HS-27A (cell line): ENCODE measurements at places on chromosomes 2 and 18.
A peak's percentile ranks its signal among the peaks of the same experiment; 100 is the strongest.

- DNase-seq, result no peak
These were observed 707 bp upstream of the DGUOK start for GRCh38 chr2:73925853-73926492.

DNA sequence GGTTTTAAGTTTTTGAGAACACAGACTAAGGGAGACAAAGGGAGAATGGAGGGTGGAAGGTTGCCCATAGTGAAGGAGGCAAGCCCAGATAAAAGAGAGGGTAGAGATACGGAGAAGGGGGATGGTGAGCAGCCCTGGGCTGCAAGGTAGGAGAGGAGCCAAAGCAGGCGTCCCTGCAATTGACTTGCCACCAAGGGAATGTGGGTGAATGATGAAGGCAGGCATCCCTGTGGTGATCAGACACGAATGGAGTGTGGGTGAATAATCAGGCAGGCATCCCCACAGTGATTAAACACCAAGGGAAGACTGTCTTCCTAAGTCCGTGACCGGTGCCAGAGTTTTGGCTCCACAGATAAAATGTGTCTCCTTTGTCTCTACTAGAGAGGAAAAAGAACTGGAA is 16.5 kb upstream of the ALPK2 start:
- no peak for DNase-seq

DNA sequence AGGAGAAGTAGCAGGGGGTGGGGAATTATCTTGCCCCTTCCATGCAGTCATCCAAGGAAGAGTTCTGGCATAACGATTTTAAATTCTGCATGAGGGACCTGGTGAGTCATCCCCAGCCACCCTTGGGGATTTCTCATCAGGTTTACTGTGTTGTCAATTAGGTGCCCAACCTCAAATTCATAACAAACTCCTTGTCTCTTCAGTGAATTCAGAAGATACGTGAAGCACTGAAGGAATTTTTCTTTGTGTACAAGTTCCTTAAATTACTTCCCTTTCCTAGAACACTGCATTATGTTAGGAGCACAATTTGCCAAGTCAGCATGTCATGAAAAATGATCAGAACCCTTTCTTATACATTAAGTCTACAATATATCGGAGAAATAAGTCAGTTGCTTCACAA is 70.8 kb upstream of the NOSTRIN start:
- DNase-seq, result no peak

DNA sequence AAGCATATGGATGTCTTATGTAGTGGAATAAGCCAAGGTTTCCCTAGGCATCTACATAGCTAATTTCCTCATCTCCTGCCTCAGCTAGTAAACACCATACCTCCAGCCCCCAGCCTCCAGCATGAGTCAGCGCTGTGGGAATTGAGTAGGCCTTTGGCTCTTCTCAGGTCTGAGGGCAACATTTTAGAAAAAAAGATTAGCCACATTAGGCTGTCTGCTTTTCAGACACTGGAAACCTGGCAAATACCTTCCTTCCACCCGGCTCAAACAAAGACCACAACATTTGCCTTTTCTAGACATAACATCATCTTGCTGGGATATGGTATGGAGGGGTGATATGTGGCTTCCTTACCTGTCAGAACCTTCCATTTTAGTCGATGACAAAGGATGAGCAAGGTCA is 6.1 kb upstream of the CCDC195 start:
- DNase-seq, result no peak

GRCh38 chr2:239625971-239626734 is 225.3 kb upstream of the HDAC4 start:
- DNase-seq, result no peak

- no peak for DNase-seq
These were observed 17.3 kb upstream of the MTX2 start for GRCh38 chr2:176251928-176252327.

DNA sequence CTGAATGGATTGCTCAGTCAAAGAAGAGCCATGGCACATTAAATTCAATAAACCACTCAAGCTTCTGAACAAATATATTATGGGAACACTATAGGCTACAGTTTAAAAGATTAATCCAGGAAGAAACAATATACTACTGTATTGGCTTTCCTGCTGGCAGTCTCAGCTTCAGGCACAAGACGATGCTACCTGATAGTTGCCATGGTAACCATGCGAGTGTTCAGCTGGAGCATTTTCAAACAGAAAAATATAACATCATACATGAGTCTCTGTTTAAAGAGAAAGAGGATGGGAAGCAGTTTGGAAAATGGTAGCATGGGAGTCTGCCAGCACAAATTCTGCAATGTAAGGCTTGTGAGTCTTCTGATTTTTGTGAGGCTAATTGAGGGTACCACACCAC is 65.9 kb upstream of the CPO start:
- no peak for DNase-seq

GRCh38 chr2:26613241-26614215 is 27.6 kb downstream of the CIB4 start:
- no peak for DNase-seq

DNA sequence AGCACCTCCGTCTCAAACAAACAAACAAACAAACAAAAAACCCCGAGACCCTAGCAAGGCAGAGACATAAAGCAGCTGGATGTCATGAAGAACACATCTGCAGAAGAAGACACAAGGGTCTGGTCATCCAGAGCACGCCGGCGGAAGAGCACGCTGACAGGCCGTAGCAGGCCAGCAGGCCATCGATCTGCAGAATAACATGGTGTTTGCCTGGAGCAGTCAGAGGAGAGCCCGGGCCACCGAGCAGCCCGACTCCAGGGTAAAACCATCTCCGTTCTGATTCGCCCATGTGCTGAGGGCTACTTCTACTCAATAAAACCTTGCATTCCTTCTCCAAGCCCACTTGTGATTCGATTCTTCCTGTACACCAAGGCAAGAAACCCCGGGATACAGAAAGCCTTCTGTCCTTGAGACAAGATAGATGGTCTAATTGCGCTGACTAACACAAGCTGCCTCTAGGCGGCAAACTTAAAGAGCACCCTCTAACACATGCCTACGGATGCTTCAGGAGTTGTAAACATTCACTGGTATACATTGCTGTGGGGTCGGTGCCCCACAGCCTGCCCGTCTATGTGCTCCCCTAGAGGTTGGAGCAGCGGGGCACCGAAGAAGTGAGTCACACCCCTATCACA is 549.8 kb upstream of the NRXN1 start:
- DNase-seq, result no peak

GRCh38 chr2:182077448-182078142 is 91.9 kb downstream of the PPP1R1C start:
- DNase-seq, result peak; percentile 73

DNA sequence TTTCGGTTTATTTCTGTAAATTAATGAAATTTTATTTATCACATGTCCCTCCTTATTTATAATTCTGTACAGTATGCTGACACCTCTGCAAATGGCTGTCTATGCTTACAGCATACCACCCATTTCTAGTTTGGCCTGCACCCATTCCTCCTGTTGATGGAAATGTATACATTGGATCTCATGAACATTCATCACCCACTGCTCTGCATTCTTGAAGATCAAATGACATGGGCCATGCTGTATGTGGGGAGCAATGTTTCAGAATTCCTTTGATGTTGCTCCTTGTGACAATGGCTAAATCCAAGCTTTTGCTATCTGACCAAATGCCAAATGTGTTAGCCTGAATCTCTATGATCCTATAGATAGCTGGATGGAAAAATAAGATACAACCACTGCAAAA is 55.3 kb upstream of the ITGB6 start:
- DNase-seq, result no peak

DNA sequence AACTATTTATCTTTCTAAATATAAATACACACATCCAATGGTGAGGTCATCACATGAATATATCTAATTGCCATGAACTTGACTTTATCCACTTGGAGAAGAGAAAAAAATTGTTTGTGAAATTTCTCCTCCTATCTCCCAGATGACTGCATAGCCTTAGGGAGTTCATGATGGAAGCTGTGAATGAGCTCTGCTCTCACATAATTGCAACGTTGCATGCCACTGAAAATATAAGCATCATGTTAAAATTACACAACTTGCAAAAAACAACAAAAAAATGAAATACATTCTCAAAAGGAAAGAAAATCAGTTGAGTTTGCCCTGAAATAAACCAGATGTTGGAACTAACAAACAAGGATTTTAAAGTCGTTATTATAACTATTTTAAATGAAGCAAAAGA is 50.6 kb upstream of the OSR1 start:
- no peak for DNase-seq

DNA sequence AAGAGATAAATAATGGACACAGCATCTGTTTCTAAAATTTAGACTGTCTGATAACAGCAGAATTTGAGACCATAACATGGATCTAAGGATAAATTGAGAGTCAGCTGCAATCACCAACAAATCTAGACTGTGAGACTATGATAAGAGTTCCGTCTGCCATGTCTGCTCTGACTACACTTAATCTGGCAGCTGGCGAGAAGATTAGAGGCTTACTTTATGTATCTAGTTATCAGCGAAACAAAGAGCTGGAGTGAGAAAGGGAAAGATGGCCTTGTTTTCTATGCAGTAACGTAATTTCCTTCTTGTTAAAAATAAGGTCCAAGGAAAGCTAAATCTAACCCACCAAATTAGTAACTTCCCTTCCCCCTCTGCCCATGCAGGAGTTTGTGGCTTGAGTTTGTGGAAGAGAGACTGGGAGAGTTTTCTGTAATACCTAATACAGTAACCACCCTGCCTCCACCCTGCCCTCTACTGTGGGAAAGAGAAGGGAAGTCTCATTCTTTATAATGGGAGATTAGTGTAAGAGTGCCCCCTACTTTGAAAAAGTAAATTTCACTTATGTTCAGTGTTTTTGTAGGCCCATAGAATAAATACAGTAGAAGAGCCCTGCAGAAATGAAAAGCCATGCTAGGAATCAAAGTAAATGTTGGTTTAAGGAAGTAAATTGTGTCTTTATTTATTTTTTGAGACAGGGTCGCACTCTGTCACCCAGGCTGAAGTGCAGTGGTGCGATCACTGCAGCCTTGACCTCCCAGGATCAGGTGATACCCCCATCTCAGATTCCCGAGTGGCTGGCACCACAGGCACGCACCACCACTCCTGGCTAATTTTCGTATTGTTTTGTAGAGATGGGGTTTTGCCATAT is 27.5 kb downstream of the EML4 start:
- DNase-seq, result no peak

DNA sequence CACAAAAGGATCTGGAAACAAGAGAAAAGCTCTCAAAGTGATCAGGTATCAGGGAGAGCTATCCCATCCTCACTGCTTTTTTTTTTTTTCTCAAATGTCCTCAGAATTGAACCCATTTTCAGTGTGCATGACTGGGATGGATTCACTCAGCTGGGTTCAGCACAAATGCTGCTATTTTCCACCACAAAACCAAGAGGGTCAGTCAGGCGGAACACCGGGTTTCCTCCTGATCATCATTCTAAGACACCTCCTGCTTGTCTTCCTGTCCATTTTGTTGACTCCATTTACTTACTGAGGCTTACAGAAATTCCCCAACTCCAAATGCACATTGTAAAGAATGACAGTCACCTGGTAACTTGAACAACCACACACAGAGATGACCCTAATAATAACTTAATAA is 39.9 kb downstream of the CYRIA start:
- no peak for DNase-seq

- DNase-seq, result no peak
These were observed 24.7 kb downstream of the B4GALT6 start for GRCh38 chr18:31659576-31660177.

DNA sequence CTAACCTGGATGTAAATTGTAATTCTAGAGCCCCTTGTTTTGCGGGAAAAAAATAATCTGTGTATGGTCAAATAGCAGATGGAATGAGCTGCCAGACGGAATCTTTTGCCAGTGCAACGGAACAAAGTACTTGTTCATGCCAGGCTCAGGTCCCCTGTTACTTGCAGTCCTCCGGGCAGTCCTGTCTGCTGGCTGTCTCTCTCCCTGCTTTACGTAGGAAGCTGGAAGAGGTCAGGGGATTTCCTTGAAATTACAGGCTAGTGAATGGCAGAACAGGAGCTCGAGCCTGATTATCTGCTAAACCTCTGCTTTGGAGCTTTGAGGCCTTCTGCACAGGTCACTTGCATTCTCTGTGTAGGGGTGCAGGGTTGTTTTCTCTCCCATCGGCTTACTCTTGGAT is 54.8 kb downstream of the LRRFIP1 start:
- DNase-seq, result no peak

- no peak for DNase-seq
These were observed 17.2 kb downstream of the EIF4E2 start for GRCh38 chr2:232567721-232568120.

DNA sequence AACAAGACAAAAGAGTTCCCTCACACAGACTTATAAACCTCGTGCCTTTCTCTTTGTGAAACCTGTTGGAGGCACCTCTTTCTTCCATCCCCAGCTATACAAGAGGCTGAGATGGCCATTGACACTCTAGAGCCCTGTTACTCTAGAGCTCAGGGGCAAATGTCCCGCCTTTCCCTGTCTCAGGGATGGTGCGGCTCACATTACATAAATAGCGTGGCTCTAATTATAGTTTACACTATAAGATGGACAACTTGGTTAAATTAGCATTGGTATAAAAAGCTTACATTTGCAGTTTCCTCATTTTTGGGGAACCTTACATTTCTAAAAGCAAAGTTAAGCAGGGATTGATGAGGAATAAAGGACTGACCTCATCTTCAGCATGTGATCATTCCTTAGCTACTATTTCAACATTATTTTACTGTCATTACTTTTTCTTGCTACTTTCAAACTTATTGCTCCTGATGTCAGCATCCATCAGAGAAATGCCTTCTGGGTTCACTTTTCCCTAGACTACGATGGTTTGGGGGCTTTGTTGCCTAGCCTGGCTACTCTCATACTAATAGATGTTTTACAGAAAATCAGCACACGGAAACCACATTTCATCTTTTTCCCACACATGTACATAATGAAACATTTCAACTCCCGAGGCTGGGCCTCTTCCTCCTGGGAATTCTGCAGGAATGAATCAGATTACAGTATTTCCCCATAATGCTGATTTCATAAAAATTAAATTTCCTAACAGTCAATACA is 40.4 kb downstream of the FTCDNL1 start:
- no peak for DNase-seq

DNA sequence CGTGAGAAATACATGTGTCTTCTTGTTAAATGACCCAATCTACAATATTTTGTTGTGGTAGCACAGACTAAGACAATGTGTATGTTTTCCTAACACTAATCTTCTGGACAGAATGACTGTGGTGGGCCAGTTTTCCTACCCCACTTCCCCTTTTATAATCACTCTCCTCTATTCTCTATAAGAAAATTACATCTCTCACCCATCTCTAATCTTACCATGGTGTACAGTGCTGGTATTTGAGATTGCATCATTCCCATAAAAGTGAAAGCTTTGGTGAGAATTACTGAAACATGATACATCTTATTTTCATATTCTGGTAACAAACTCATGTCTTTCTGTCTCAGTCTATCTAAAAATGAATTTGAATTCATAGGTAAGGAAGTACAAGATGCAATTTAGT is 40.5 kb downstream of the CAVIN2 start:
- DNase-seq, result no peak

DNA sequence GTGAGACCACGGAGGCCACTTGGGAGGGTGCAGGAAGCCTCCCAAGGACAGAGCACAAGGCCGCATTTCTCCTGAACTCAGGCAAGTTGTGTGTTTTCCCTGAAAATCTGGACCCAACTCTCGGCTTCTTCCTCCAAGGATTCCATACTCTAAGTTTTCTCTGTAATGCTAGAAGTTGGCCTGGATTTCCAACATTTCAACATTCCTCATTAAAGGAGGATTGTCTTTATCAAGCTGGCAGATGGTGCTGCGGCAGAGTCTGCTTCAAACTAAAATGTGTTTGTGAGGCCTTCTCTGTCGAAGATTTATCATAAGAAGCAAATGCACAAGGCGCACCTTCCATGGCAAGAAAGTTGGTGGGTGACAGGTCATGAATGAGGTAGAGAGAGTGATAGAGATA is 94.4 kb upstream of the SATB2 start:
- DNase-seq, result no peak
